ENCODE measurements at places on chromosomes 7 and 10.

DNA sequence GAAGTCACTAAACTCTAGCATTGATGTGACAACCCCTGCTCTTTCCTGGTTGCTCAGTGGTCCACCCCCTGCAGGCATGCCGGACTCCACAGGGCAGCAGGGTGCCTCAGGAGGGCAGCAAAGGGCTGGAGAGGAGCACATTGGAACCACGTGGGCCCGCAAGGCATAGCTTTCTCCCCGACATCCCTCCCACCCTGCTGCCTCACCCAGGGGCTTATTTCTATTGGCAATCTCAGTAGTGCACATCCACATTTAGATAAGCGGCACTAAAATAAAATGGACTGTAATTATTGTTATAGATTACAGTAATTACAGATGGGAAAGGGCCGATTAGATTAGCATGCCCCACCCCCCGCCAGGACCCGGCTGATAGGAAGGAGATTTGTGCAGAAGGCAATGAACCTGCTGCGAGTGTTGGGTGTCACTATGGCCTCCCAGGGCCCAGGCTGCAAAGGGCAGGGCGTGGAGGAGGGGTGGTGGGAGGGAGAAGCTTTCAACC is 580.1 kb downstream of the GRID1 start:
- DNase-seq, result no peak

GRCh38 chr10:112711366-112711765 is 238.7 kb upstream of the TCF7L2 start:
- no peak for DNase-seq

- DNase-seq, result peak; percentile 23
Observed at GRCh38 chr10:3281941-3282673, 109.5 kb upstream of the PITRM1 start.

DNA sequence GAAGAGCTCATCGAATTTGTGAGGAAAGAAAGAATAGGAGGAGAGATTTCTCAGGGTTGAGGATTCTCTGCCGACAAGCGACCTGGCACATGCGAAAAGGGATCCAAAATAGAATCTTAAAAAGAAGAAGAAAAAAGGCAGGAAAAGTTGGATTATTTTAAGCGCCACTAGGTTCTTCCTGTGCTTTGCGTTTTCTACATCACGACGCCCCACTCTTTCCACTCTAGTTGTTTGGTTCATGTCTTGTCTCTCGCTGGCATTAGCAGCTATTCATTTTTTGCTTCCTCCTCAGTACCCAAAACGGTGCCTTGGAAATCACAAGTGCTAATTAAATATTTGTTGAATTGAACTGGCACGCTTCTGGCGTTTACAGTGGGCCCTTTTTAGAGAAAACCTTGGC is 674 bp upstream of the FRA10AC1 start:
- DNase-seq, result peak; percentile 15

GRCh38 chr7:73978661-73979563 is 49.1 kb upstream of the ELN start:
- DNase-seq, result peak; percentile 40

- no peak for DNase-seq
Observed at GRCh38 chr7:70890147-70890969, 241.6 kb upstream of the GALNT17 start.

GRCh38 chr7:128827971-128828711 is 2.1 kb upstream of the FLNC start:
- DNase-seq, result peak; percentile 74
